Camera-type eye (tissue), 1 donor: ENCODE measurements at places on chromosomes 2 and 18. TPM values are rescaled to one million over a fixed set of nuclear protein-coding genes. Genes with fewer than 3 reads are reported as not detected.

Gene GALNT14
- 2.2 TPM for total RNA-seq

Gene OTOS
- total RNA-seq: not detected

Gene TBR1
- 1.7 TPM for total RNA-seq

Gene FAM110C
- total RNA-seq: 3.9 TPM

Gene MREG
- 29.5 TPM for total RNA-seq

Gene EVA1A
- total RNA-seq: 13.2 TPM

Gene PTPN18
- total RNA-seq: 30.5 TPM

Gene DDX1
- total RNA-seq: 114 TPM

Gene HNRNPLL
- 120 TPM for total RNA-seq

Gene HOXD8
- 2.1 TPM for total RNA-seq

Gene FBXO48
- 1.7 TPM for total RNA-seq

Gene EML6
- total RNA-seq: 11.4 TPM

Gene STPG4
- total RNA-seq: not detected

Gene RPRM
- total RNA-seq: 10.5 TPM

Gene LOXL3
- total RNA-seq: 22.8 TPM

Gene C2orf66
- 0.55 TPM for total RNA-seq

Gene NPPC
- total RNA-seq: 5.2 TPM

Gene CNGA3
- 9.7 TPM for total RNA-seq

Gene PXDN
- 174 TPM for total RNA-seq

Gene FZD7
- total RNA-seq: 31.8 TPM

Gene C2orf92
- total RNA-seq: 16.2 TPM

Gene DLX1
- 0.88 TPM for total RNA-seq

Gene AGXT
- total RNA-seq: not detected

Gene STARD6
- not detected for total RNA-seq

Gene GTF3C2
- 46.5 TPM for total RNA-seq

Gene SERPINB7
- total RNA-seq: not detected

Gene REG3A
- total RNA-seq: not detected

Gene SATB2
- total RNA-seq: 6.6 TPM

Gene PFN4
- 4.1 TPM for total RNA-seq

Gene CNDP1
- 9.9 TPM for total RNA-seq

Gene VAMP5
- 10.7 TPM for total RNA-seq

Gene SEMA4C
- total RNA-seq: 57.8 TPM

Gene NEU4
- total RNA-seq: 0.66 TPM

Gene HAAO
- 28.8 TPM for total RNA-seq

Gene MAP3K20
- 63.3 TPM for total RNA-seq

Gene TSPYL6
- total RNA-seq: 0.44 TPM

Gene SGPP2
- total RNA-seq: 2.0 TPM

Gene LONRF2
- 20.6 TPM for total RNA-seq

Gene DSG4
- total RNA-seq: not detected

Gene ATP9B
- total RNA-seq: 91.6 TPM

Gene CABLES1
- total RNA-seq: 18.5 TPM

Gene TMEM178A
- total RNA-seq: 19.2 TPM

Gene STEAP3
- 2.6 TPM for total RNA-seq

Gene ADAM23
- total RNA-seq: 9.5 TPM

Gene CYP26B1
- total RNA-seq: 12.8 TPM

Gene RNF125
- total RNA-seq: 4.1 TPM

Gene GALNT3
- 6.8 TPM for total RNA-seq

Gene ZNF236
- total RNA-seq: 28.6 TPM

Gene HJURP
- total RNA-seq: 9.8 TPM

Gene BMP10
- total RNA-seq: not detected

Gene ARHGAP28
- total RNA-seq: 42.2 TPM

Gene ACKR3
- 26.8 TPM for total RNA-seq

Gene KLHL41
- total RNA-seq: 209 TPM
